Stimulated activated CD4-positive, alpha-beta T cell treated with anti-CD3 and anti-CD28 coated beads, Interleukin-15, amount 100 ng/mL, for 1 hour (primary cell): ENCODE measurements at places on chromosomes 5 and 9.

DNA sequence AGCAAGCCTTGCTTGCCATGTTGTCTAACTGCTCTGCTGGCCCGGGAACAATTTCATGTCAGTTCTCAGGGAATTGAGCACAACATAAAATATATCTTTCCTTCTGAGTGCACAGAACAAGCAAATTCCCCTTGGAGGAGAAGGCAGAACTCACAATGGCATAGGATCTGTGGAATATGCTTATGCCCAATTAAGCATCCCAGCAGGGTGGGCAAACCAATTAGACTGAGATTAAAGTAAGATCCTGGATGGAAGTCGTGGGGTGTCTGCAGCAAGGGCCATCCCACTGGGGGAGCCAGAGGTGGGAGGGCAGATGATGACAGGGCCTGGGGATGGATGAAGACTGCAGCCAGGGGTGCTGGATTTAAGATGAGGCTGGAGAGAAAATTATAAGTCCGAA is 114.1 kb downstream of the BRINP1 start:
- DNase-seq, result no peak

- DNase-seq, result no peak
Measured at GRCh38 chr9:68685770-68686169, 19.3 kb upstream of the PIP5K1B start.

GRCh38 chr5:89343666-89344065 is 460.7 kb upstream of the MEF2C start:
- DNase-seq, result no peak

DNA sequence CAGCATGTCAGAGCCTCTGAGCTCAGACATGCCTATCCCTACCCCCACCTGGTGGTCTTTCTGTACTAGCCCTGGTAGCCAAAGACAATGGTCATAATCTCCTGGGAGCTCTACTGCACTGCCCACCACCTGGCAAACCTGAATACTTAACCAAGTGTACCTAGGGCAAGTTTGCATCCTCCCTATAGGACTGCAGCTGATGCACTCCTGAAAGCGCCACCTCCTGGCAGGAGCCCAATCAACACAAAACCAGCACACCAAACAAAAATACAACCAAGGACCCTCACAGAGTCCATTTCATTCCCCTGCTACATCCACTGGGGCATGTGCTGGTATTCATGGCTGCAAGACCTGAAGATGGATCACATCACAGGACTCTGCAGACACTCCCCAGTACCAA is 14.8 kb upstream of the FAM174A start:
- no peak for DNase-seq

GRCh38 chr9:137365056-137365455 is 57.9 kb downstream of the EXD3 start:
- DNase-seq, result no peak

DNA sequence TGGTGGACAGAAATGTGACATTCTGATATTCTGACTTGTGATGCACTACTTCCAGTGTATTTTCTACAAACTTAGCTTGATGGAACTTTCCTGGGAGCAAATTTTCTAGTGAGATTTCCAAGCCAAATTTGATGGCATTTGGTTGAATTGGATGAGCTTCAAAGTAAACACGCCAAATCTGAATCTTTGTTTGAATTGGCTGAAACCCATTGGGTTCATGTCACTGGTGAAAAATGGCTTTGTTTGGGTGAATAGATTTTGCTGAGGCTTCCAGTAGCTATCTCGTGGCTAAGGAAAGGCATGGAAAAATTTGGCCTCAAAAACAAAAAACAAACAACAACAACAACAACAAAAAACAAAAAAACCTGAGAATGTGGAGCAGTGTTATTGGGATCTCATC is 271.1 kb upstream of the RPS23 start:
- DNase-seq, result no peak
